Central memory CD4-positive, alpha-beta T cell (primary cell): ENCODE measurements at places on chromosomes 1 and 21.

DNA sequence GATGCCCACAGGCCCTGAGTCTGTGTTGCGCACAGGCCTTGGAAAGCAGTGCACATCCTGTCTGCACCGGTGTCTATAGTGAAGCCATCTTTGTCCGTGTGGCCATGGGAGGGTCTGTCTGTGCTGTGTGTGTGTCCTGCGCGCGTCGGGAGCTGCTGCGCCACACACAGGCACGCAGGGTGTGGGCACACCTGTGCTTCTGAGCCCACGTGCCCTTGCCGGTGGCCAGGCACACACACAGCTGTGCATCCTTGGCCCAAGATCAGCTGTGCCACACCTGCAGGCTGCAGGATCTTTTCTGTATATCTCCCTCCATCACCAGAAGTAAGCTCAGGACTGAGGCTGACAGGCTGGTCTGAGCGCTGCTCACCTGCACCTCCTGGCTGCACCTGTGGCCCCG lies 3.2 kb upstream of the SAMD11 start:
- DNase-seq = no peak

DNA sequence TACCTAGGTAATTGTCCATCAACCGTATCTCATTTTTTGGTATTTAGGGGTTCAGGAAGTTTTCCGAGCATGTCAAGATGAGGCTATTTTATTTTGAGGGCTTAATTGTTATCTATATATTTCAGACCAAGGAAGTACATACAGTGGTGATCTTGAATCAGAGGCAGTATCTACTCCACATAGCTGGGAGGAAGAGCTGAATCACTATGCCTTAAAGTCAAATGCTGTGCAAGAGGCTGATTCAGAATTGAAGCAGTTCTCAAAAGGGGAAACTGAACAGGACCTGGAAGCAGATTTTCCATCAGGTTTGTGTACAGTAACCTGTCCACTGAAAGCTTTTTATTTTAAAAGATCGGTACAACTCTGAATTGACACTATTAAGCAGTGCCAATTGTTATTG lies 130.2 kb downstream of the ZMYM4 start:
- DNase-seq = no peak

- DNase-seq = no peak
Observed at GRCh38 chr21:29017639-29018237, 1.4 kb downstream of the RWDD2B start.

GRCh38 chr1:38486085-38486484 lies 373.5 kb downstream of the RRAGC start:
- no peak for DNase-seq

DNA sequence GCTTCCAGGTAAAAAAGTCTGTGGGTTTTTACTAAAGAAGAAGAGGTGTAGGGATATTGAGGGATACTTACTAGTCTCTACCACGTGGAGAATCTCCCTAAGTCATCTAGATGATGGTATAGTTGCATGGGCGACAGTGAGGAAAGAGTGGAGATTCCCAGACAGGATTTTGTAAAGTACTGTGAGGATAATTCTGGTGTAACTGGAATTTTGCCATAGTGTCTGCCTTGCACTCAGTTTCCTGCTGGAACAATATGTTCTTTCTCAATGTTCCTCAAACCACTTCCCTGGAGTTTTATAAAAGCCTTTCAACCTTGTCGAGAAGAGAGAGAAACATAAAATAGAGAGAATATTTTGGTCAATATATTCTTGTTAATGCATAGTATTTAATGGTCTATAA lies 95.1 kb upstream of the WLS start:
- DNase-seq = no peak

GRCh38 chr1:63772201-63772600 lies 1.6 kb upstream of the ROR1 start:
- no peak for DNase-seq

DNA sequence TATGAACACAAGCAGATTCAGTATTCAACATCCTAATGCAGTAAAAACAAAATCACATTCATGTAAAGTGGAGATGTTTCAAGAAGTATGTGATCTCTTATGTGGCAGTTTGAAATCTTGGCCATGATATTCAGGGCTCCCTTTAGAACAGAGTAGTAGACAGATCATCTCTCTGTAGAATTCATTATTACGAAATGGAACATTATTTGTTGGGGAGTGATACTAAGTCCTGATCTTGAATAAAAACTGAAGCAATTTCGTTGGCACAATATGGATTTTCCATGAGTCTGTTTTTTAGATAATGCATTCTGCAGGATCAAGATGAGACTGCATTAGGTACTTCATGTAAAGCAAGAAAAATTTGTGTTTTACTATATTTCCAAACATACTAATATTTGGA lies 264.4 kb upstream of the NRIP1 start:
- no peak for DNase-seq

GRCh38 chr1:116489231-116489697 lies 81.6 kb downstream of the CD58 start:
- DNase-seq = no peak

- DNase-seq = no peak
Observed at GRCh38 chr1:7510389-7510931, 260.6 kb upstream of the VAMP3 start.

- DNase-seq = no peak
Observed at GRCh38 chr21:38351961-38352521, 95.2 kb downstream of the KCNJ15 start.

GRCh38 chr1:234862360-234862943 lies 252.5 kb upstream of the IRF2BP2 start:
- no peak for DNase-seq

DNA sequence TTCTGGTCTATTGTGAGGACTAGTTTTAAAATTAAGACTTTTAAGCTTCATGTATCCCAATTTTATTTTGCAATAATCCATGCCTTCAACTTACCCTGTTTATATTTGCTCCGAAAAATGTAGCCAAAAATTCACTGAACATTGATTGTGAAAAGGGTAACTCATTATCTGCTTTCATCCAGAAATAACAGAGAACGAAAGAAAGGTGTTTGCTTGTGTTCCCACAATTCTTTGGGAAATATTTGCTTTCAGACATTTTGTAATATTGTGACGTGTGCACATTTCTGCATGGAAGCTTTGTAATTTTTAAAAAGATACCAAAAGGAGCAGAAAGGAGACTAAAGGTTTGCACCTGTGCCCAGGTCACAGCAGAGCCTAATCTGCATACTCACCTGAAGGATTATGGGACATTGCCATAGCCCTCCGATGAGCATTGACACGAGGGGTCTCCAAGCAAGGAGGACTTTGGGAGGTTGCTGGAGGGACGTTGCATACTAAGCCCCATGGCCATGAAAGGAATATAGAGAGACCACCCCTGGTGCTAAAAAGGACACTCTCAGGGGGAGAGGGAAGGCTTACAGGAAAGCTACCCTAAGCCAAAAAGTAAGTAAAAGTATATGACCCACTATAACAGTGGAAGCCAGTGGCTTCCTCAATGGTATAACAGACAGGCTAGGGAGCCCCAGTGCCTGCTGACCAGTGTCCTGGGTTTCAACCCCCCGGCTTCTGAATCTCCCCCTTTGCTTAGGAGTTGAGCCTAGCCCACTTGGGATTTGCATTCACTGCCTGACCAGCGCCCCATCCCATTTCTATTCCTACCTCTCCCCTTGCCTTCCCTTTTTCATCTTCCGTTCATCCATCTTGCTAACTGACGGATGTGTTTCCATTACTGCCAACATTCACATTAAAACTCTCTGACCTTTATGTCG lies 148.6 kb upstream of the ZC3H12A start:
- no peak for DNase-seq

GRCh38 chr21:33219300-33219699 lies 10.4 kb upstream of the IFNAR2 start:
- no peak for DNase-seq

DNA sequence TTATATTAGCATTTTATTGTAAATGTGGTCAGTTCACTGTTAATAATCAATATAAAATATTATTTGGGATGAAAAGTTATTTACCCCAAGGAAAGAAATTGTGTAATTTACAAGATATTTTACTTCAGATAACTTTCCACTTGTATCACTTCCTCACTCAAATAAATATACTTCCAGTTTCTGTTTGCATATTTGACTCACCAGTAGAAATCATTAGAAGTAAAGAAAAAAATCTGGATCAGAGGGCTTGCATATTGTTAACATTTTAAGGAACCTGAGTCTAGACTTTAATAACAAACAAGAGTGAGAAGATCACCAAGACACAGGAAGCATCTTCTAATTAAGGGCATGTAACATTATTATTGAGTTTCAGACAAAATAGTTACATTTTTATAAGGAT lies 347 bp upstream of the KRTAP20-4 start:
- DNase-seq = no peak

- DNase-seq = no peak
Observed at GRCh38 chr1:40711465-40712404, 20.2 kb downstream of the NFYC start.

- DNase-seq = no peak
Observed at GRCh38 chr1:30322859-30323257, 400.5 kb downstream of the MATN1 start.

DNA sequence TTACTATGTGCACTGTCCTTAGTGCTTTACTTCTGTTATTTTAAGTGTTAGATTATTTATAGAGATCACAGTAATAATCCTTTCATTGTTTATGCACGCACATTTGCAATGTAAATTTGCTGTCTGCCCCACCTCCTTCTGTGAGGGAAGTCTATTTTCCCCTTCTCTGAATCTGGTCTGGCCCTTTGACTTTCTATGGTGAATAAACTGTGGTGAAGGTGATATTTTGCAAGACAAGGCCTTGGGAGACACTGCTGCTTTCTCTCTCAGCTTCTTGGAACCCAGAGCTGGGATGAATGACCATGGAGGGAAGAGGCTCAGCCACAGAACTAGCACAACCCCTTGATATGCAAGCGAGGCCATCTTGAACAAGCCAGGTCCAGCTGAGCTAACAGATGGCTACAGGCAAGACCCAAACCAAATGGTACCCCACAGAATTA lies 156.3 kb downstream of the ST6GALNAC3 start:
- DNase-seq = no peak
